ENCODE measurements at places on chromosomes 6 and 20. TPM values are rescaled to one million over a fixed set of nuclear protein-coding genes. Genes with fewer than 3 reads are reported as not detected.

The HLA-DOA gene
- total RNA-seq, result 20.6 TPM

The OXT gene
- total RNA-seq, result 0.55 TPM

- no peaks in the 10 kb centered on the region for H3K36me3 ChIP-seq
- no peaks in the 10 kb centered on the region for H3K4me1 ChIP-seq
Observed at GRCh38 chr20:18443886-18444285, 22.9 kb downstream of the DZANK1 start.

GRCh38 chr20:38196592-38196991 is 31.5 kb upstream of the TGM2 start:
- H3K4me3 ChIP-seq, result no peak overlapping the region
- peak overlapping the region; percentile 16 for H3K27ac ChIP-seq
- no peaks in the 10 kb centered on the region for H3K36me3 ChIP-seq
- H3K27me3 ChIP-seq, result no peaks in the 10 kb centered on the region
- peak; percentile 50 for DNase-seq

- no peak overlapping the region for H3K27ac ChIP-seq
- H3K36me3 ChIP-seq, result no peaks in the 10 kb centered on the region
- peaks cover 54% of the 10 kb centered on the region for H3K27me3 ChIP-seq
Observed at GRCh38 chr20:57040924-57041323, 225.5 kb downstream of the BMP7 start.

- DNase-seq, result peak; percentile 95
- H3K4me3 ChIP-seq, result peak overlapping the region; percentile 72
- no peaks in the 10 kb centered on the region for H3K36me3 ChIP-seq
Observed at GRCh38 chr6:156777577-156778453, 637 bp downstream of the ARID1B start.

- DNase-seq, result peak; percentile 31
- no peak overlapping the region for H3K4me3 ChIP-seq
Observed at GRCh38 chr20:47438464-47439381, 63.0 kb upstream of the NCOA3 start.

GRCh38 chr6:69232496-69232895 is 564.3 kb downstream of the LMBRD1 start:
- no peaks in the 10 kb centered on the region for H3K36me3 ChIP-seq
- H3K27me3 ChIP-seq, result no peaks in the 10 kb centered on the region
- no peaks in the 10 kb centered on the region for H3K4me1 ChIP-seq
- DNase-seq, result no peak

- H3K4me1 ChIP-seq, result no peaks in the 10 kb centered on the region
- H3K36me3 ChIP-seq, result no peaks in the 10 kb centered on the region
- H3K27ac ChIP-seq, result no peak overlapping the region
- H3K27me3 ChIP-seq, result no peaks in the 10 kb centered on the region
- DNase-seq, result no peak
Observed at GRCh38 chr6:157405986-157406385, 25.0 kb downstream of the ZDHHC14 start.

The ALDH5A1 gene
- total RNA-seq, result 10.4 TPM

Data from left lung (tissue), 14 donors.